Cardiac septum (tissue), 1 donor: ENCODE measurements at places on chromosomes 7 and 10. TPM values are rescaled to one million over a fixed set of nuclear protein-coding genes. Genes with fewer than 3 reads are reported as not detected.

DNA sequence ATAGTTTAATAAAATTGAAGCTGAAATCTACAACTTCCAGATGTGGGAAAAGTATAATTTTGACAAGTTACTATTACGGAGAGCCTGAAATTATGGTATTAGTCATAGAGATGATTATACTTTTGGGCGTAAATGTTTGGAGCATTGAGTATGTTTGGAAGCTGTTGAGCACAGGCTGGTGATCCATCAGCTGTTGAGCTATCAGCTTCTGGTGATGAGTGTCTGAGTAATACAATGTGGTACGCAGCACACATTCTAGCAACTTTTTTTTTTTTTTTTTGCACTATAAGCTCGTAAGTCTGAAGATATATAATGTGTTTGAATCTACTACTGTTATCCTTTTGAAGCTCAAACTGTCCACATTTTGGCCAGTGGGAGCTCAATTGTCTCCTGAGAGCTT lies 123.4 kb downstream of the ATE1 start:
- no peak for DNase-seq

DNA sequence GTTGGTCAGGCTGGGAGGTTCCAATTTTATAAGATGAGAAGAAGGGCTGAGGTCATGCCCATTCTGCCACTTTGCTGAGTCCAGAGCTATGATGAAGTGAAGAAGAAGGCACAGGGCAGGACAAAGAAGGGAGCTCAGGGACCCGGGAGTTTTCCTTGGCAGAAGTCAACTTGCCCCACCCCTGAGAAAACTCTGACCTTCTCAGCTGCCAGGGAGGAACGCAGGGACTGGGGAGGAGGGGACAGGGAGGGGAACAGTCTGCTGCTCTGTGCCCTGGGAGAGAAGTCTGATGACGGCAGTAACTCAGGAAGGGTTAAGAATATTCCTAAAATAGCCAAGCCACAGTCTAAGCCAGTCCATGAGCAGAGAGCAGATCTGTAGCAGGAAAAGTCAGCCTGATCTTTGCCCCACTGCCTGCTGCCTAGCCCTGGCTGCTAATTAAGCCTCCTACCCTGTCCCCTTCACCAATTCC lies 11.7 kb downstream of the ADIRF start:
- DNase-seq = no peak

DNA sequence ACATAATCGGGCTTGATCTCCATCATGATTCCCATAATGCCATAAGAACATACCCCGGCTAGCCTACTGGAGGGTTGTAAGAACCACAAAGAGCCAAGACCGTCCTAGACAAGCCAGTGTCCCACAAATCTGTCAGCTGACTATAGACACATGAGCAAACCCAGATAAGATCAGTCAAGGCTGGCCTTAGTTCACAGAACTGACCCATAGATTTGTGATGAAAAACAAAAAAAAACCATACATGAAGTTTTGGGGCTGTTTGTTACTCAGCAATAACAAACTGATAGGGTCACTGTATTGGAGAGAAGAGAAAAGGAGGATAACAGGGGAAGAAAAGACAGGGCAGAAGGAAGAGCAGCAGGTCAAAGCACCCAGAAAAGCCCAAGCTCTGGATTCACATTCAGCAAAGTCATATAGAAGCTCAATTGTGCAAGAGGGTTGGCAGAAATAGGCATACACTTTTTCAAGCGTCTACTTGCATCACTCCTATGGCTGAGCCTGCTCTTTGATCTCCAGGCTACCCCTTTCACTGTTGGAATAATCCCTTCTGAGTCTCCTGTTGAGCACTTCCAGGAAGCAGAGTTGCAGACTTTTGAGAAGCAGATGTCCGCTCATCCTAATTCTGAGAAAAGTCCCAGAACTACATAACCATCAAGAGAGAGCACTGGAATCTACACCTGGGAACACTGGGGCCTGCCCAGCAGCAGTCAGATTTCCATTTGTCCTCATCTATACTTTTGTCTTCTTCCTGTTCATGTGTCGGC lies 122.0 kb upstream of the HABP2 start:
- DNase-seq = no peak

- no peak for DNase-seq
Measured at GRCh38 chr10:63723741-63724140, 202.5 kb downstream of the REEP3 start.

- no peak for DNase-seq
Measured at GRCh38 chr10:19194866-19195265, 146.3 kb downstream of the MALRD1 start.

The JAZF1 gene
- 42.5 TPM for total RNA-seq
